ENCODE measurements at places on chromosomes 6 and 20.

- DNase-seq, result no peak
Measured at GRCh38 chr6:158077676-158078075, 90.4 kb downstream of the SERAC1 start.

DNA sequence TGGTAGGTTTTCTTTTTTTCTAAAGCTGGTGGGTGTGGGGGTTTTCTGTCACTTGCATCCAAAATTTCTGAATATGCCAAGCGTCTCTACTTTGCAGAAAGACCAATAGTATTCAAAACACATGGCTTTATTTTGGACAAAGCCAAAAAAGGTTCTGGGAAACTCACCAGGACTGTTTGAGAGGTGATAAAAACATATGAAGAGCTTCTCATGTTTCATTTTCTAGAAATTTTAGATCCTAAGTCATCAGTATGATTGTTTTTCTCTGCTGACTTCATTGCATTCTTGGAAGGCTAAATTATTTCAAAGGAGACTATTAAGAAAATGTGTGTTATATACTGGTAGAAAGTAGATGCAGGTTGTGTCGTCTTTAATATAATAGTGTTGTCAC, 51.3 kb downstream of the GCLC start:
- DNase-seq, result no peak

- no peak for DNase-seq
Measured at GRCh38 chr6:26088344-26088743, 1.1 kb downstream of the HFE start.

- DNase-seq, result no peak
Measured at GRCh38 chr6:118419448-118420394, 128.4 kb upstream of the PLN start.

GRCh38 chr6:154257067-154257466, 99.5 kb downstream of the IPCEF1 start:
- no peak for DNase-seq

- DNase-seq, result peak; percentile 88
Measured at GRCh38 chr20:34190679-34191090, 50.5 kb upstream of the ASIP start.

GRCh38 chr6:152351742-152352141, 285.4 kb downstream of the SYNE1 start:
- DNase-seq, result no peak

GRCh38 chr6:83860359-83860755, 868 bp downstream of the CYB5R4 start:
- DNase-seq, result no peak

GRCh38 chr20:34547844-34548613, 10.5 kb upstream of the MAP1LC3A start:
- no peak for DNase-seq

- DNase-seq, result no peak
Measured at GRCh38 chr6:16244869-16245451, 6.6 kb downstream of the GMPR start.

- peak; percentile 77 for DNase-seq
Measured at GRCh38 chr20:36461600-36462439, 79.5 kb upstream of the MYL9 start.

DNA sequence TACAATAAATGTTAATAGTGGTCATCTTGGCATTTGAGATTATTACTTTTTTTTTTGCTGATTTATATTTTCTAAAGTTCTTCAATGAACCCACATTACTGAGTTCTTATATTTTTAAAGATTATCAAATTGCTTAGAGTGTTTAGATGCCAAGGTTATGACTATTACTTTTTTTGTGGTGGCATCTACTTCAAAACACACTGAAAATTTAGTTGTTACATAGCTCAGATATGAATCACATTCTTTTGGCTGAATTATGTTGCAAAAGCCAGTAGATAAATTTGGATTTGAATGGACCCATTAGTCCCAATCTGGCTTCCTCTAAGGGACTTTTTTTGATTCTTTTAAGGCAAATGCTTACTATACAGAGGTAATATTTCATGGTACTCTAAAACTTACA, 8.9 kb downstream of the UTRN start:
- no peak for DNase-seq

DNA sequence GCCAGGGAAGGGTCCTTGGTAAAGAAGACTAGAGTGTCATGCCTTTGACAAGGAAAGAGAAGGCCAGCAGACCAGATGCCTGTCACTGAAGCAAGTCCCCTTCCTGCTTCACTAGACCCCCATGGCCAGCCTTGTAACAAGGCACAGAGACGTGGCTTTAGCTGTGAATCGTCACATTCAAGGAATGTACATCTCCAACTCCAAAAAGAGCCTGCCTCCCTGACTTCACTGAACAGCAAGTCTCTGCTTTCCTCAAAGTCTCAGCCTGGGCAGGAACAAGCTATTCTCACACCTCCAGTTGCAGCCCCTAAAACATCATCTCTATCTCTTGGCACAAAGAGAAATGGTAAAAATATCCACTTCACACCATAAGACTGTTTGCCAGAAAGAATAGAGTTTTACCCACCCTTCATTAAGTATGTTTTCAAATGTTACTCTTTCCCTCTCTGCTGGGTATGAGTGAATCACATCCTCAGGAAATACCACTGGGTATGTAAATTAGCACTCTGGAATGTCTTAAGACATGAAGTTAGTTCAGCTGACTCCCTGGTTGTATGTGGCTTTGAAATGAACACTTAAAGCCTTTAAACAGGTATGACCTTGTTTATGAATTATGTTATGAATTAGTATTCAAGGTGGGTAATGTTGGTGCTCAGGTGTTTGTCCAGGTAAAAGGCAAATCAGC, 46.4 kb upstream of the NT5E start:
- no peak for DNase-seq

GRCh38 chr6:47133230-47134000, 91.3 kb upstream of the ADGRF1 start:
- no peak for DNase-seq

DNA sequence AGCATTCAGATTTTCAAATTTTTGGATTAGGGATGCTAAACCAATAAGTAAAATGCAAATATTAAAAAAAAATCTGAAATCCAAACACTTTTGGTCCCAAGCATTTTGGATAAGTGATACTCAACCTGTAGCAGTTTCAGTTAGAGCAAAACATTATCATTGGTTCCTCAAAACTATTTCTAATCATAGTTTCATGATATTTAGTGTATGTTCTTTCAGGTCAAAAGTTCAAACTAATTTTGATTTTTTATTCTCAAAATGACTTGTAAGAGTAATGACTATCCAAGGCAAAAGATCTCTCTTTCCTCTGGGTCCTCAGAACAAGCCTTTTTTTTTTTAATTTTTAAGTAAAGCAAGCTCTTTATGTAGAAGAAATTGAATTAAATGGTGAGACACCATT, 64.0 kb upstream of the TFB1M start:
- no peak for DNase-seq

DNA sequence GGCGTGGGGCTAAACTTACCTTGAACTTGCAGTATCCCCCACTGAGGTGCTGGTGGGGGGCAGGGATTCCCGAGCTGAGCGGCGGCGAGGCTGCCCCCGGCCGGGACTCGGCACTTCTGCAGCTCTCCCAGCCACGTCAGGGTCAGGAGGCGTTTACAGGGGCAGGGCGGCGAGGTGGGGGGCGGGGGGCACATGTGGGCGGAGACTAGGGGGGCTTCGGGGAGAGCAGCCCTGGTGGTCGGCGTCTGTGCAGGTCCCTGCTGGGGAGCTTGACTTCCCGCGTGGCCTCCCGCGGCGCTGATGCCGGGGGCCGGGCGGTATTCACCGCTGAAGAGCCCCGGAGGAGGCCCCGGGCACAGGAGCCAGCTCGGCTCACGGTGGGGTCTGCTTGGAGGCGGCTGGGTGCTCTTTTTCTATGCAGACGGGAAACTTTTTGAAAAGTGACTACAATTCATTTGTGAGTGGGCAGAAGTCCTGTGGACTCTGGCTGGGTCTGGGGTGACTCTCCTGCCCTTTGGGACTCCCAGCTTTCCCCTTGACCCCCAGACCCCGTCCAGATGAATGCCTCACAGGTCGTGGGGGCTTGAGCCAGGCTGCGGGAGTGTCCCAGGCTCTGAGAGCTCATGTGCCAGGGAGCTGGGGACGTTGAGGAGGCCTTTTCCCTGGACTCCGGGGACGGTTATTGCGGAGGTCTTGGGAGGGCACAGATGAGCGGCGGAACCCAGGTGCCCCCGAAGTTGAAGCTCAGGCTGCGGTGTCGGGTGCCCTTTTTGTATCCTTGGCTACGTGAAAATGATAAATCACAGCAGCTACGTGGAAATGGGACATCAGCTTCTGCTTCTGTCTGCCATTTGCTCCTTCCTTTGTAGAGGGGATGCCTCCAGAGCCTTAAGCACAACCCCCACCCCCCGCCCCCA, 75.9 kb upstream of the GATA5 start:
- no peak for DNase-seq

DNA sequence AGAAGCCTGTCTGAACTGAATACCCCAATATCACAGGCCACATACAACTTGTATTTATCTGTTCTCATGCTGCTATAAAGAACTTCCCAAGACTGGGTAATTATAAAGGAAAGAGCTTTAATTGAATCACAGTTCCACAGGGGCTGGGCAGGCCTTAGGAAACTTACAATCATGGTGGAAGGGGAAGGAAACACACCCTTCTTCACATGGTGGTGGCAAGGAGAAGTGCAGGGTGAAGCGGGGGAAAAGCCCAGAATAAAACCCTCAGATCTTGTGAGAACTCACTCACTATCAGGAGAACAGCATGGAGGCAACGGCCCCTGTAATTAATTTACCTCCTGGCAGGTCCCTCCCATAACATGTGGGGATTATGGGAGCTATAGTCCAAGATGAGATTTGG, 50.3 kb upstream of the FNDC1 start:
- no peak for DNase-seq

- no peak for DNase-seq
Measured at GRCh38 chr6:57182017-57182432, 9.9 kb downstream of the BAG2 start.

DNA sequence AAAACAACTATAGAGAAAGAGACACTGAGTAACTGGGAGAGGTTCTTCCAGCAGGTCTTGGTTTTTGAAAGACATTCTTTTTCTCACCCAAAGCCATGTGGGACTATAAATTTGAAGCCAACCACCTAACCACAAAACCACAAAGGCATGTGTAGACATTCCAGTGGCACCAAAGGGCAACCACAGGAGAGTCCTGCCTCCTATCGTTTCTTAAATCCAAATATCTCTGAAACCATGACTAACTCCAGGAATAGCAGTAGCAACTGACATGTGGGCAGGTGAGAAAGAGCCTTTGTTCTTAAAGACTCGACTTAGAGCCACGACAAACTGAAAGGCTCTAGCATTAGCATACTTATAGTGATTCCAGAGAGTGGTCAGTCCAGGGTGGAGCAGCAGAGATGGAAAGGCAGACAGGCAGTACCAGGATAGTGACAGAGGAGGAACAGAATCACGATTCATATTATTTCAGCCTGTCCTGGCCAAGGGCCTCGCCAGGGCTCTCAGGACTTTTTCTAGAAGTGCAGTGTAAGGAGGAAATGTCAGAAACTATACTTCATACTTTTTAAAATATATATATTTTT, 9.4 kb upstream of the COL9A1 start:
- DNase-seq, result no peak

GRCh38 chr6:52551483-52552277, 25.2 kb downstream of the TRAM2 start:
- no peak for DNase-seq

GRCh38 chr6:56393615-56394612, 146.5 kb upstream of the COL21A1 start:
- DNase-seq, result no peak

DNA sequence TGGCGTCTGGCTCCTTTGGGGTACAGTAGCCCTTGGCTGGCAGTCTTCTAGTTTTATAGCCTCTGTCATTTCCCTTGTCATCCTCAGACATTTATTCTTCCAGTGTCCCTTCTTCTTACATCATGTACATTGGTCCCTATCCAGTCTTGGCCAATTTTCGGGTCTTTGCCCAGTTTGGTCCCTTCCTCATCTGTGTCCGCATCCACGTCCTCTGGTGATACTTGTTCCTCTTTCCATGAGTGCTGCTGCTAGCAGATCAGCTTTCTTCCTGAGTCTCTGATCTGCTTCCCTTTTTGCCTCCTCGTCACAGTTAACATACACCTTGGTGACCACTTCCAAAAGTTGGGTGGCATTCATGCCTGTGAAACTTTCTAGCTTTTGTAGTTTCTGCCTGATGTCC, 86.2 kb upstream of the GPR6 start:
- DNase-seq, result no peak

- no peak for DNase-seq
Measured at GRCh38 chr6:25013246-25013645, 77.5 kb upstream of the RIPOR2 start.

DNA sequence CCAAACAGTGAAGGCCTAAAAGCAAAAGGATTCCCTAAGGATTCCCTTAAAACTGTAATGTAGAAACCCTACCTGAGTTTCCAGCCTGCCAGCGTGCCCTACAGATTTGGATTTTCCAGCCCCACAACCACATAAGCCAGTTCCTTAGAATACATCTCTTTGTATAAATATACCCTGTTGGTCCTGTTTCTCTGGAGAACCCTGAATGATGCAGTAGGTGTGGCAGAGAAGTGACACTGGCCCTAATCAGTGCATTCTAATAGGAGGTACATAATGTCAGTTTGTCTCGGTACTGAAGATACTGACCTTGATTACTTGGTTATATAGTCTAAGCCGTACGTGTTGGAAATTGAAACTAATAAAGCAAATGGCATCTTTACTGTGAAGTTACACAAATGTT, 707.8 kb upstream of the SLC35B3 start:
- DNase-seq, result no peak

DNA sequence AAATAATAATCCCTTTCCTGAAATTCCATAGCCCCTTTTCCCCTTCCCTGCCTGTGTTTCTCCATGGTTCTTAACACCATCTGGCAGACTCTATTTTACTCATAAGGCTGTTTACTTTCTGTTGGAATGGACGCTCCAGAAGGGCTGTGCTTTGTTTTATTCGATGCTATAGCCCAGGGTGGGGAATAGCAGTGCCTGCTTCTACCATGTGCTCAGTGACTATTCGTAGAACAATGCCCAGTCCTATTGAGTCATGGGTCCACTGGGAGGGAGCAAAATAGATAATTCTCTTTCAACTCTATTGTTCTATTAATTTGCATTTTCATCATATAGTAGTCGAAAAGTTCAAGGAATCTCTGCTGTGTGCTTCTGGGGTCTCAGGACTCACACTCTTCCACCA, 565.1 kb downstream of the C6orf118 start:
- DNase-seq, result no peak

DNA sequence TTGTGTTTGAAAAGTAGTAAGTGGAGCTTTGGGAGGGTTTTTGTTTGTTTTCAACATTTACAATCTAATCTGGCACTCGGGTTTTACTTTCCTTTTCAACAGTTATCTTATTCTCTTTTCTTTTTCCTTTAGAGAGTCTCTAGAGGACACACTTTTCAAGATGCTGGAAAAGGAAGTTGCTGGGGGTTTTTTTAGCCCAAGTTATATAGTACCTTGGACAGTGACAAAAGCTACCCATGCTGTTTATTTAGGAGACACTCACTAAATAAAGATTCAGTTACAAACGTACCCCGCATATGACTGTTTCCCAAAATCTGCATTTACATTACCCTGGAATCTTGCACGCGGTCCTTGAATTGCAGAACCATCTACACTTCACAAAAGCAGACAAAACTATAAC, 78.8 kb downstream of the MAP7 start:
- no peak for DNase-seq

- DNase-seq, result peak; percentile 36
Measured at GRCh38 chr6:27237089-27237803, 10.3 kb upstream of the PRSS16 start.

Measured in Caco-2 (cell line).